ENCODE measurements at places on chromosomes 4 and X.

DNA sequence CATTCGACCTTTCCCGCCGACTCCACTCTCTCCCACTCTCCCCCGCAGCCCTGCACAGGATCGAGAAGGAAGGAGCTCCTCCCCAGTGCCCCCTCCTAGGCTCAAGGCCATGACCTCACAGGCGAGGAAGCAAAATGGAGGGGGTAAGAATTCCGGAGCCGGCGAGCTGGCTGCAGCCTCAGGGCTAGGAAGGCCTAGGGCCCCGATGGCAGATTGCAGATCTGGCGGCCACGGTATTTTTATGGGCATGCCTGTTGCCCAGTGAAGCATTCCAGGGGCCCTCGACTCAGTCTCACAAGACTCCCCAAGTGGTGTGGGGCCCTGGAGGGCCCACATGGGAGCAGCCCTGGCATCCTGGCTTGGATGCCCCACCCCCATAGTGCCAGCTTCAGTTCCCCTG is 942 bp upstream of the L1CAM start:
- no peak for DNase-seq

- DNase-seq = no peak
These were observed 18.2 kb downstream of the ELF4 start for GRCh38 chrX:130091980-130092522.

DNA sequence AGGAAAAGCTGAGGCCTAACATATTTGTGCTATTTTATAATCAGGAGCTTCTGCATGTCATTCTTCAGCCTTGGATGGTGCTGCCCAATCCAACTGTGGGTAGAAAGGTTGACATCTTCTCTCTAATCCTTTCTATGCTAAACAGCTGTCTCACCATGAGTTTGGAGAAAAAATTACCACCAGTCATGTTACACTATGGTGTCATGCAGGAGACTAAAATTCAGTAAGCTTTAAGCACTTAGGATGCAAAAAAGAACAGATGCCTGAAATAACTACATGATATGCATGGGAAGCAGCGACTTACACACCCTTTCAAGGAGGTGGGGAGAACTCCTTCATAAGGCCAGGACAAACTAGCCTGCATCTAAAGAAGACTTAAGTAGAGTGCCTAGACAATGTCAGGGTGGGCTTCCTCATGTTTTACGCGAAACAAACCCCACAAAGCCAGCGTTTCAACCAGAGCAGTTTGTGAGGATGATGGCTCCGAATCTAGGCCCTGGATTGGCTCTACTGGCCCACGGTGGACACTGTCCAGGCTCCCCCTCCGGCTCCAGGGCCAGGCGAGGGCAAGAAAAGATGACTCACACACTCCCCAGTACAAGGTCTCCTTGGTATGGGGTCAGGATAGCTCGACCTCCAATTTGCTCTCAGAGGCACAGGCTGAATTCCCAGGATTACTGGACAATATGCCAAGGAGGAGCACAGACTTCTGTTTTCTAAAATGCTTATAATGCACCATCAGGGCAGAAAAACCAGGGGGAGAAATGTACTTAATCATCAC is 45.1 kb downstream of the STX18 start:
- no peak for DNase-seq

DNA sequence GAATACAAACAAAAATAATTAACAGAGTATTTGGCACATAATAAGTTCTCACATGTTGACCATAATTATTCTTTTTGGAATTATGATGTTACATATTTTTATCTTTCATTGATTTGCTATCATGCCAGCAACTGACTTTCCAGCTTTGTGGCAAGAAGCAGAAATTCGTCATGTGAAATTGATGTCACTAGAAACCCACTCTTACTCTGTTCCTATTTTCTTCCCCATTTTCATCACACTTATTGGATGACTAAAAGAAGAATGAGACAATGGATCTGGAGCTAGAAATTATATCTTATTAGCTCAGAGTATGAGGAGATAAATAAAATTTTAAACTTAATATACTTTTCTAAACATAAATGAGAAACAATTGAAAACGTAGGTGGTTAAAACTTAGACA is 31.9 kb downstream of the EGF start:
- DNase-seq = no peak

- no peak for DNase-seq
These were observed 930 bp upstream of the SLITRK4 start for GRCh38 chrX:143636831-143637230.

DNA sequence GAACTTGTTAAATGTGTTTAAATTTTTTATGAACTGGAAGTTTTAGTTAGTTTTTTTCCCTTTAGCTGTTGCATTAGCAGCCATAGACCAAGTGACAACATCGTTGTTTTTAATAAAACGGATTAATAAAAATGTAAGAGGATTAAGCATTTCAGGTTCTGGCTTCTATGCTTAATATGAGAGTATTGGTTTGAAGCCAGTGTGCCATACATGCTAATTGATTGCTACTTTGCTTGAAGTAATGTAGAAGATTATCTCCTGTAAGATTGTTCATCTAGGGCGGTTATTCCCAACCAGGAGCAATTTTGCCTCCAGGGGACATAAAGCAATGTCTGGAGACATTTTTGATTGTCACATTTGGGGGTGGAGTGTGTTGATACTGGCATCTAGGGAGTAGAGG is 54.3 kb downstream of the TLL1 start:
- DNase-seq = no peak

GRCh38 chr4:186727169-186727976 is 3.7 kb upstream of the FAT1 start:
- DNase-seq = no peak

GRCh38 chr4:120920666-120921065 is 1.9 kb downstream of the PRDM5 start:
- DNase-seq = no peak

DNA sequence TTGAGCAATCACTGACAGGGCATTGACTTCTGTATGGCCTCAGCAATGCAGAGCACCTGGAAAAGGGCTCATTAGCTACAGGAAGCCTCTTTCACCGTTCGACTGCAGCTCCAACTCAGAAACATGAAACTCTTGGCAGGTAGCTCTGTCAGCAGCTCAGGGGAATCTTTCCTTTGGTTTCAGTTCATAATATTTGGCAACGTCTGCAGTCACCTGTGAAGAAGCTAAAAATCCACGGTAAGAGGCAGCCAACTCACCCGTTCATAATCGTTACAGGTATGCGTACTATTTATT is 354.9 kb downstream of the CAMK2D start:
- DNase-seq = no peak

- DNase-seq = no peak
These were observed 401.5 kb downstream of the PPP3CA start for GRCh38 chr4:100945789-100946188.

- no peak for DNase-seq
These were observed 74.6 kb downstream of the CC2D2A start for GRCh38 chr4:15544248-15544729.

DNA sequence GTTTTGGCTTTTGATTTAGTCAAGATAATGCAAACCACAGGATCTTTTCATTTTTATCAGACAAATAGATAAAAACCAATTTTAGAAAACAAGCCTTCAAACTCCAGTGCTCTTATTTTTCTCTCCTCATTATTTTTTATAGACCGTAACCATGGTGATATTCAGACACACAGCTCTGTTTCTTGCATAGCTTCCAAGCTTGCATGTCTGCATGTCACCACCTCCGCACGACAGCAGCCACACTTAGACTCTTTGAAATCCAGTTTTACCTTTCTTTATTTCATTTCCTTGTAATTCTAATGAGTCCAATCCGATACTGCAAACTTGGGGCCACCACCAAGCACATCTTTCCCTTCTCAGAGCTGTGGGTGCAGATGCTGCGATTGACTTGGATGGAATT is 94.3 kb upstream of the GPM6A start:
- DNase-seq = no peak

DNA sequence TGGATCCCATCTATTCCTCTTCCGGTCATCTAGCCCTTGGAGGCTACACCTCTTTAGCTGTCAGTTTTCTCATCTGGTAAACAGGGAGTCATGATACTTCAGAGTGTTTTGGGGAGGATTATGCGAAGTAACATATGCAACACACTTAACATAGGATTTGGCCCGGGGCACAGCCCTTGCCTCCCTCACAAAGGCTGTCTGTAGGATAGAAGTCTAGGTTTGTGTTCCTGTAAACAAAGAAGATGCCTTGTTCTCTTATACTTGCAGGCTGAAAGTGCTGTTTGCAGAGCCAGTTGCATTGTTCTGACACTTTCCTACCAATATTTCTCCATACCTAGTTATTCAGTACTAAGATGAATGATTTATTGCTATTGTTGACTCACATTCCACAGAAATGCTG is 2.2 kb upstream of the APELA start:
- no peak for DNase-seq

DNA sequence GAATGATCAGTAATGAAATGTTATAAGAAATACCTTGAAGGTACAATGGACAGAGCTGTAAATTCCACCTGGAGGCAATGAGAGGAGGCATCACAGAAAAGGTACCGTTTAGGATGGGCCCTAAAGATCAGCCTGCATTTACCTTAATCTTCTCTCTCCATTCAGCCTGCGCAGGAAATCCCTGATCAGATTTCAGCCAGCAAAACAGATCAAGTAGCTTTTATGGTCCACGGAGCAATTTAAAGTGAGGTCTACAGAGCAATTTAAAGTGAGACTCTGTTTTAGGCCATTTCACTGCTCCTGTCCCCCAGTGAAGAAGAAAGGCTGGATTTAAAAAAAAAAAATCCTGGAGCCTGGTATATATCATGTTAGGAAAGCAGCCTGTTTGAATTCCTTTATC is 195.1 kb upstream of the VCX start:
- DNase-seq = no peak

- no peak for DNase-seq
These were observed 181.9 kb downstream of the PABPC4L start for GRCh38 chr4:134019657-134020056.

- no peak for DNase-seq
These were observed 64.6 kb downstream of the ENPEP start for GRCh38 chr4:110540581-110540980.

DNA sequence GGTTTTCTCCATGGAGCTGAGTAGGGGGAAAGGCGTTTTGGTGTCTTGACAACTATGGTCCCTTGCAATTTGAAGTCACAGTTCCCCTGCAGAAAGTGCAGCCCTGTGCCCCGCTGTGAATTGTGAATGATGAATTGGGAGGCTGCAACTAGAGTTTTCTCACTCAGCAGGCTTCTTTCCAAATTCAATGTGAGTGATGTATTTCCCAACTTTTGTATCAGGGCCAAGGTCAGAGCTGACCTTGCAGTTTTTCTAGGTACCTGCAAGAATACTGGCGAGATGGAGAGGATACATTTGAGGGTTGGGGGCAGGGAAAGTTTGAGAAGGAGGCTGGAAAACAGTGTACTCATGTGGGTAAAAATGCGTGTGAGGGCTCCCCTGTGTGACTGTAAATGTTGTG is 11.7 kb downstream of the PHEX start:
- no peak for DNase-seq

GRCh38 chrX:39309018-39309635 is 507.9 kb downstream of the MID1IP1 start:
- DNase-seq = no peak

DNA sequence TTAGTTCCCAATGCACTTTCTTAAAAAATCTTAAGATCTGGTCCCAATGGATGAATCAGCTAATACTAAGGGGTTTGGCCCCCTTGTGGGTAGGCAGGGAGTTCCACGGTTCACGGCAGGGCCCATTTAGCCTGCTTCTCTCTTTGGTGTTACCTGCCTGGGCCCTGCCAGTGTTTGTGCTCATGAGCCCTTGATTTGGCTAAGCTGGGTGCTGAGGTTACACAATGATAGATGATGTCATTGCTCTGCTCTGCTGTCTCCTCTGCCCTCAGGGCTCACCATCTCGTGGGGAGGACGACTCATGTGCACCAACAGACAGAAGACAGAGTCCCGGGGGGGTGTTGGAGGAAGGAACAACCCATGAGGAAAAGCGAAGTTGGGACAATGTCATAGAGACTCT is 24.4 kb downstream of the RTL5 start:
- DNase-seq = no peak

GRCh38 chr4:69239557-69240168 is 25.1 kb upstream of the UGT2B11 start:
- DNase-seq = no peak

GRCh38 chr4:71411981-71412380 is 73.2 kb downstream of the SLC4A4 start:
- no peak for DNase-seq

DNA sequence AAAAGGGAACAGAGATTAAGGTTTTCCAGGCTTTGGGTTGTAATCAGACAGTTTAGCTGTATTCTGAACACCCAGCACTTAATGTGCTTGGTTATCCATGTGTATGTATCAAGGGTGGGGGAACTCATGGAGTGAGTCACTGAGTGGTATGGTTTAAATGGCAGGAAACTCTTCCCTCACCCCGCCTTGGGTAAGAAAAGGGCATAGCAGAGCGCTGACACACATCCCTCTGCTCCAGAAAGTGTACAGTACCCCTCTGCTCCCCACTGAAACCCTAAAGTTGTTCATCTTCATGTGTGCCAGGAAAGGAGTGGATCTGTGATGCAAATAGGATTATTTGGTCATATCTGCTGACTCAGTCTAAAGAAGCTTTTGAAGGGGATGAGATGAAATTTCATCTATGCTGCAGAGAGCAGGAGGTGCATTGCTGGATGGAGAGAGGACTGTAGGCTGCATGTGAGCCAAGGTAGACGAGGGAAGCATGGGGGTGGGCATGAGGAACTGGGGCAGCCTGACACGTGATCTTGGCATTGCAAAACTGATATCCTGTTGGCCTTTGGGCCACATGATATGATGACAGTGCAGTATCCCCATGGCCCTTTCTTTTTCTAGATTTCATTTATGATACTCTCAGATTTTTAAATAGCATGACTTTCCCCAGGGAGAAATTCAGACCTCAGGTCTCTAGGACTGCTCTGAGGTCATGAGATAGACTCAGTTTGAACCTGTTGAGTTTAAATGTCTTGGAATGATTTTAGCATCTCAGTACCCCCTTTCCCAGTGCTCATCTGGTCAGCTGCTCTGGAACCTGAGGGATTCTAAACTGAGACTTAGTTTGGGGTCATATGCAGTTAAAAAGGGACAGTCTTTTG is 84.8 kb downstream of the TMEM164 start:
- DNase-seq = no peak

- DNase-seq = no peak
These were observed 143.4 kb downstream of the TRIML1 start for GRCh38 chr4:188282471-188283232.

DNA sequence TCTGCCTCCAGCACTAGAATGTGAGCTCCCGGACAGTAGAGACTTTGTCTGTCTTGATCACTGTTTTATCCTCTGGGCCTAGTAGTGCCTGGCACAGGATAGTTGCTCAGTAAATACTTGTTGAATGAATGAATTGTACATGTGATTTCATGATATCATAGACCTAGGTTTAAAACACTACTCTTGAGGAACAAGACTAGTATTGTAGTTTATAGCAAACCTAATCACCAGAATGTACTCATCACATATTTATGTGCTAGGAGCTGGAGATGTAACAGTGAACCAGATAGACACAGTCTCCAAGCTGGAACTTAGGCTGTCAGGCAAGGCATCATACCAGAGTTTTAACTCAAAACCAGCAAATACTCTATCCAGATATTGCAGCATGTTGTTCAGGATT is 23.5 kb downstream of the GAB3 start:
- DNase-seq = no peak

GRCh38 chr4:6929812-6930464 is 20.3 kb downstream of the TBC1D14 start:
- DNase-seq = no peak

GRCh38 chr4:185127021-185127925 is 15.8 kb upstream of the SLC25A4 start:
- DNase-seq = no peak

Data from hippocampal formation (tissue), 2 donors.